Suppressor macrophage (primary cell): ENCODE measurements at places on chromosomes 4 and X.
A peak's percentile ranks its signal among the peaks of the same experiment; 100 is the strongest.

DNA sequence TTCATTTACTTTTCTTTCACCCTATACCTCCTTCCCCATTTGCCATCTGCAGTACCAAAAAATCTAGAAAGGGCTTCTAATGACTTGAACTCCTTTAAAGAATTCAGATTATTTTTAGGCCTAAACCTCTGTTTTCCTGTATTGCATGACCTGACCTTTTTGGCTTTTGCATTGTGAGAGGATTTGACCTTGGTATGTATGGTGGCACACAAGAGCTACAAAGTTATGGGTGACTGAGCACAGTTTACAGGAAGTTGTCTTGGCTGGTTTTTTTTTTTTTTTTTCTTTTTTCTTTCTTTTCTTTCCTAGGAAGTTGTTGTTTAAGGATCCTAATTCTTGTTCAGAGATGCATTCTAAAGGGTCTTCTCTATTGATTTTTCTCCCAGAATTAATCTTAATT is 32.0 kb upstream of the MTMR8 start:
- DNase-seq = no peak

GRCh38 chrX:107773906-107774435 is 1.6 kb downstream of the TSC22D3 start:
- DNase-seq = no peak

GRCh38 chr4:120056246-120056645 is 10.4 kb downstream of the MAD2L1 start:
- no peak for DNase-seq

DNA sequence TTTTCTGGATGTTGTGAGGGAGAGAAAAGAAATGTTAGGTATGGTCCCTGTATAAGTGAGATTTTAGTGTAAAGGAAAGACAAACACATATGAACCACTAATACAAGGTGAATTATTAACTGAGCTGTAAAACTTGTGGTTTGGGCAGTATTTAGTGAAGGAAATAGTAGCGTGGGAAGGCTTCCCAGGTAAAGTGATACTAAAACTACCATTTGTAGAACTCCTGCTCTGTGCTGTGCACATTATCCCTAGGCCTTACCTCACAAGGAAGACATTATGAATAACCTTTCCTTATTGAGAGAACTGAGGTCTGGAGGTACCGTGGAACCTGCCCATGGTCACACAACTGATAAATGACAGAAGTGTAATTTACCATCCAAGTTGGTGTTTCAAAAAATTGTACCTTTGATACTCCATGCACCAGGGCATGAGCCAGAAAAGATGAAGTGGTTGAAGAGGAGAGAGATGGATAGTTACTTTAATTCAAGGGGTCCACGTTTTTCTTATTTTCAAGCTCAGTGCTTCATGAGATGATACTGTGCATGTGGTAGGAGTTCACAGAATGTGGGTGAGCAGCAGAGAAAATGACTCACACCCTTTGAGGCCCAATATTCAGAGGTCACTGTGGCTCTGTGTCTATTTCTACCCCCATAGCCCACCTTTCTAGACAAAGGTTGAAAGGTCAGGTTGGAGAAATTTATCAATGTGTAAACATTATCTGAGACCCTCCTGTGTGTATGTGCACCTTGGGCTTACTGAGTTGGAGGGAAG is 2.6 kb upstream of the VSIG4 start:
- no peak for DNase-seq

GRCh38 chr4:52263607-52264006 is 212.5 kb downstream of the SPATA18 start:
- no peak for DNase-seq

DNA sequence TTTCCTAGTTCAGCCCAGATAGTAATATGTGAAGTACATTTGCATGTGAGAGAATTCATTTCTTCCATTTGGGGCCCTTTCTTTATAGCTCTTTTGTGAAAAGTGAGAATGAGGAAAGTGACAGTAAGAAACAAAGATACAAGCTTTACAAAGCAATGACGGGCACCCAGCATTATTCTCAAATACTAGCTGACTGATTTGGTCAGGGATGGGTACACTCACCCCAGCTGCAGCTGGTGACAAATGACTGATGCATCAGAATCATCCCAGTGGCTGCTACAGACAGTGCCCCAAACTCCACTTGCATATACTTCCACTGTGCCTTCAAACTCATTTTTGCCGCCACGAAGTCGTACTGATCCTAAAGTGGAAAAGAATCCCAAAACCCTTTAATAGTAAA is 14.8 kb downstream of the PRSS12 start:
- DNase-seq = no peak

DNA sequence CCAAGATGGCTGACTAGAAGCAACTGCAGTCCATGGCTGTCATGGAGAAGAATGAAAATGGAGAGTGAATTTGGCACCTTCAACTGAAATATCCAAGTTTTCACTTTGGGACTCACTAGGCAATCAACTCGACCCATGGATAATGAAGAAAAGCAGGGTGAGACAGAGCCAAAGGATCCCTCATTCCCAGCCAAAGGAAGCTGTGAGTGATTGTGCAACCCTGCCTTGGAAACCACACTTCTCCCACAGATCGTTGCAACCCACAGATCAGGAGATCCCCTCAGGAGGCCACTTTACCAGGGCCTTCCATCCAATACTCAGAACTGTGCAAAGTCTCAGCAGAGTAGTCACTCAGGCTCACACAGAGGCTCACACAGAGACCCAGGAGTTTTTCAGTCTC is 4.5 kb downstream of the CFAP299 start:
- no peak for DNase-seq

DNA sequence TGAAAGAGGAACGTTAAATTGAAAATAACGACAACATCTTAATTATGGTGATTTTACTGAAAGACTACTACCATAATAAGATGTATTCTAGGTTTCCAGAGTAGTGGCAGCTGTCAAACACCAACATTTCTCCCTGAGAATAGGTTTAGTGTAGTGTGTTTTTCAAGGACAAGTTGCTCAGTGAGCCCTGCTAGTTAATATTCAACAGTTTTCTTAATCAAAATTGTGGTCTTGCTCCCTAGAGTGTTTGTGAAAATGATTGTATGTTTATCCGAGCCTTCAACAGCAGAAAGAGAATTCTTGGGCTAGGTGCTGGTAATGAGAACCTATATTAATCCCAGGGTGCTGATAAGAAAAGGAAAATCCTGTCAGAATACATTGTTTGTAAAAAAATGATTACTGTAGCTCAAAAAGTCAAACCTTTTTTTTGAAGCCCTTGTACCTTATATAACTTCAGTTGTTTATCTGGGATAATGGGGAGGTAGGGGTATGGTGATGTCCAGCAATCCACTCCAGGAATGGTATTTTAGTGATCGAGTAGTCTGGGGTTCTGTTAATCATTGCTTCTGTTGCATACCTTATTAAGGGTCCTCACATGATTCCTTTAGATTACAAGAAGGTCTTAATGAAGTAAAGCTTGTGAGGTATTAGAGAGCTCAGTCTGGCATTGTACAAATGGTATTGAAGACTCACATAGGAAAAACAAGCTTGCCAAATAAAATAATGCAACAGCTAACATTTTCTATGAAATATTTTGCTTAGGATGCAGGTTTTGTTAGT is 110.7 kb downstream of the CCSER1 start:
- DNase-seq = no peak

GRCh38 chr4:110007217-110007616 is 94.5 kb downstream of the EGF start:
- no peak for DNase-seq

- DNase-seq = peak; percentile 70
Observed at GRCh38 chr4:54315561-54316538, 86.8 kb downstream of the PDGFRA start.

- DNase-seq = peak; percentile 58
Observed at GRCh38 chrX:46381630-46382029, 163.6 kb downstream of the ZNF674 start.

- DNase-seq = peak; percentile 67
Observed at GRCh38 chr4:56505269-56506130, at the start of gene ARL9. Gene ARL9, plus strand, starts transcription at chr4:56505791. Its CDS starts 72 bp downstream, at chr4:56505863.

DNA sequence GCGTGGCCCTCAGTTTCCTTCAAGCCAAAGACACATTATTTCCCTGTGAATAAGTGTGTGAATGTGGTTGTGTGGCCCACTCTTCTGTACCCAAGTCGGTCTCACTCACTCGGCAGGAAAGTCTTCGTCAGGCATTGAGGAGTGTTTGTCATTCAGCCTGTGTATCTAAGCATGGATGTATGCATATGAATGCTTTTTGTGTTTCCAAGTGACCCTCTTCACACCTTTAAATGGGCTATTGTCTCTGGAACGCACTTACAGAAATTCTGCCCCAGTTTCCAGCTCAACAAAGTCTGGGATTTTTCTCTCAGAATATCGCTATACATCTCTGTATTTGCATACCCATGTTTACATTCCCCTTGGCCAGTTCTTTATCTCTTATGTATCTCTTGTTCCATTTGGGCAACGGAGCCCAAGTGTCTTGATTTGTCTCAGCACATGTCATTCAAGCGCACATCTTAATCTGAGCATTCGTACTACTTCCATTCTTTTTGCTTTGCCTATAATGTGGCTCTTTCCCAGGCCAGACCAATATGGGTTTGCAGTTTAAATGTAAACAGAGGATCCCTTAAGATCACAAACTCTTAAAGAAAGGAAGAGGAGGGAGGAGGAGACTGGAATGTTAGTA is 4.8 kb downstream of the BCOR start:
- DNase-seq = no peak

GRCh38 chrX:133590703-133591505 is 175.6 kb upstream of the GPC4 start:
- no peak for DNase-seq

DNA sequence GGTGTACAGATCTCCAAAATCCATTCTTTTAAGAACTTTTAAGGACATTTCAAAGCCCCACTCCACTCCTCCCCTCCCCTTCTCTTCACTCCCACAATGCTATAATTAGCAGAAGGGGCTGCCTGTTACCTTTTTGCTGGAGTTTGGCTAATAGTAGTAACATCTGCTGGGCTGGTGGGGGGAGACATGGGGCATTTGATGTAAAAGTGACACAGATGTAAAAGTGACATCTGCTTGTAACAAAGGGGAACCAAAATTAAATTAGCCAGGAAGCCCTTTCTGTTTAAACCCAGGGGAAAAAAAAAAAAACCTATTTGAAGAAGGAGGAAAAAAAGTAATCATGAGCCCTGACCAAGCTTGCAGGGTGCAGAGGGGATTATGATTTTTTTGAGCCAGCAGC is 5.4 kb upstream of the PHOX2B start:
- DNase-seq = no peak

- no peak for DNase-seq
Observed at GRCh38 chr4:150801833-150802232, 213.3 kb downstream of the LRBA start.

DNA sequence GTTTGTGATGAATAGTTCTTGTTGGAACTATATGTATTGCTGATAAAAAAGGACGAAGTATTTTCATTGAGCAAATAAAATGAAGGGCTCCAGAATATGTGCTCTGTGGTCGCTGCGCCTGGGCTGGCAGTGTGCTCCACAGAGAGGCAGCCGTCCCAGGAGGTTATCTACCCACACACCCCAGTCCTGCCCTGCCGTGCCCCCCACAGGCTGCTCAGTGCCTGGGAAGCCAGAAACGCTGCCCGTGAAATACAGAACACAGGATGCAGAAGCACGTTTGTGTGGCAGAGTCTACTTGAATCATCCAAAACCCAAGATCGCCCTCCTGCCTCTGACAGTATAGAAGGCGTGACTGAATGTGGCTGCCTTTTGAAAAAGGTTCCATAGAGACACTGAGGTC is 1.4 kb downstream of the CLDN22 start:
- no peak for DNase-seq

- no peak for DNase-seq
Observed at GRCh38 chr4:109026588-109026987, 263.7 kb upstream of the ETNPPL start.

DNA sequence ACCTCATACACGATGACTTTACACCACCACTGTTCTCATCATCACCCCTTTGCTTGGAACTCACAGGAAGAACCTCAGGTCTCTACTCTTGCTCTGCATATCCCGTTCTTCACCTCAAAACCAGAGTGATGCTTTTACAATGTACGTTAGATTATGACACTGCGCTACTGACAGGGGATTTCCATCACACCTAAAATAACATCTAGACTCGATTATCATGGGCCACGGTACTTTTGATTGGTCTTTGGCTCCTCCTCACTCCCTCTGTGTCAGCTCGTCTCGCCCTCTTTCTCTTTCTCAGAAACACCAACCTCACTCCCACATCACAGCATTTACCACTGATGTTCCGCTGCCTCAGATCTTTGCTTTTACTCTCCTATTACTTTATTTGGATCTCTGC is 172.4 kb downstream of the TLL1 start:
- DNase-seq = no peak

DNA sequence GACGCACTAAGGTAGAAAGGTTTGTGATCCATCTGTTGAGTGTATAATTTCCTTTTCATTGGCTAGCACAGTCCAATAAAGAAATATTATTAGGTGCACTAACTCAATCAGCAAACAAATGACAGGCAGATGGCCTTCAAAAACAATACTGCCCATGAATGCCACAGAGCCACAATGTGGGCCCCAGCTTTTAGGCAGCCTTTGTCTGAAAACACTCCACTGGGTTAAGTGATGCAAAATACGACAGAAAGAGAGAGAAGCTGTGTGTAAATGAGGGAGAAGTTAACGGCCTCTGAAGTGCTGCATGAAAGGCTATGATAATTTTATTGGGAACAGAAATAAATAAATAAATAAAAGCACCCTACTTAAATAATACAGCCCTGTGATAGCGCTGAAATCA is 274.6 kb downstream of the NKX6-1 start:
- no peak for DNase-seq

DNA sequence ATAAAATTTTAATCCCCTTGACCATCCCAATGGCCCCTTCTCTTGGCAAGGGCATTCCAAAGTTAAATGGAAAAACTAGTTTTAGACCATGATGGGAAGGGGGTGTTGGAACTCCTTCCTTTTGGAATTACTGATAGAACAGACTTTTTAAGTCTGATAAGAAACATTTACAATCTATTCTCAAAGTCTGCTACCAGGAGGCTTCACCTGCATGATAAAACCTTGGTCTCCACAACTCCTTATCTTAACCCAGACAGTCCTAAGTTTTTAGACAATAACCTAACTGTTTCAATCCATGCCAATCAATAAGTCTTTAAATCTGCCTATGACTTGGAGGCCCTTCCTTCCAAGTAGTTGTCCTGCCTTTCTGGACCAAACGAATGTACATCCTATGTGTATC is 63.9 kb upstream of the PGRMC2 start:
- no peak for DNase-seq

- DNase-seq = no peak
Observed at GRCh38 chrX:94830717-94831116, 1156.7 kb downstream of the FAM133A start.

- DNase-seq = no peak
Observed at GRCh38 chrX:30039768-30040167, 175.6 kb upstream of the MAGEB2 start.

GRCh38 chr4:184310171-184310567 is 92.5 kb upstream of the ENPP6 start:
- DNase-seq = peak; percentile 56

GRCh38 chrX:9312922-9313867 is 151.7 kb upstream of the TBL1X start:
- peak; percentile 41 for DNase-seq
